ENCODE measurements at places on chromosomes 12 and 14.
A peak's percentile ranks its signal among the peaks of the same experiment; 100 is the strongest.

DNA sequence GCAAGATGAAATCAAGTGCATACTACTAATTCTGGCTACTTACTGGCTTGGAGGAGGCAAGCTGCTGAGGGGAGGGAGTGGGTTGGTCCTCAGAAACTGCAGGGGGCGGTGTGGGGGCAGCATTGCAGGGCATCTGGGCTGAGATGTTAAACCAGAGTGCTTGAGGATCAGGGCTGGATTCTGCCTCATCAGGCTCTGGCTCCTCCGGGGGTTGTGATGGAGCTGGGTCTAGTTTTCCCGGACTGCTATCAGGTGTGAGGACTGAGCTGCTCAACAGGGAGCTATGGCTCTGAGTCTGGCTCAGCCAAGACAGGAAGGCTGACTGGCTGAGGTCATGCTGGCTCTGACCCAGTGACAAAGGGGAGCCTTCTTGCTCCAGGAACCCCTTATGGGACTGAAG is 28.6 kb downstream of the BAZ2A start:
- DNase-seq: peak; percentile 70

GRCh38 chr14:99272899-99273765 is 1.1 kb upstream of the BCL11B start:
- no peak for DNase-seq

- peak; percentile 8 for DNase-seq
Observed at GRCh38 chr14:54329082-54329695, 67.6 kb upstream of the CDKN3 start.

DNA sequence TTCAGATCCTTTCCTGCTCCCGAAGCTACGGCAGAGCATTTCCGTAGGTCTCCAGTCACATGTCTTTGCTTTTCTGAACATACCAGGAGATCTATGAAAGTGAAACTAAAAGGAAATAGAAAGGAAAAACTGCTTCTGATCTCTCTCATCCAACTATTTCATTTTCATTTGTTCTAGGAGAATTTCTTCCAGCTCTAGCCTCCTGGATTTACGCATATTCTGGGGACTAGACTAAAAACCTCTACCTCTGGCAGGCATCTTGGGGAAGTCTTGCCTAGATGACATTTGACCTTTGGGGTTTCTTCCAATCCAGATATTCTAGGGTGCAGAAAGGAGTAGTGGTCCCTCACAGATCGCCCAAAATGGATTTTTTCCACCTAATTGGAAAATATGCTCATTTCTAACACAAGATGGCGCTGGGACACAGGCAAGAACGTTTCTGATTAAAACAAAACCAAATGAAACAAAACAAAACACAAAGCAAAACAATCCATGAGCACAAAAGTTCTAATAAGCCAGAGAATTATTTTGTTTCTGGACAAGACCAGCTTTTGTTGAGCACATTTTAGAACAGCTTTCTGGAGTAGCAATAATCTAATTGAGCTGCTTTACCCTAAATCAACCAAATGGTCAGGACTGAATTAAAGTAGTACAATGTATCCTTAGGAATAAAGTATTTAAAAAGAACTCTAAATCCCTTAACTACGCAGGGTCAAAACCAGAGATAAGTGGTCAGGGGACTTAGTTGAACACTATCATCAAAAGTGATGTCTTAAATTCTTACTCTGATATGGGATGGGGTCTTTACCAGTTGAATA is 12.3 kb upstream of the PARP11 start:
- peak; percentile 26 for DNase-seq

DNA sequence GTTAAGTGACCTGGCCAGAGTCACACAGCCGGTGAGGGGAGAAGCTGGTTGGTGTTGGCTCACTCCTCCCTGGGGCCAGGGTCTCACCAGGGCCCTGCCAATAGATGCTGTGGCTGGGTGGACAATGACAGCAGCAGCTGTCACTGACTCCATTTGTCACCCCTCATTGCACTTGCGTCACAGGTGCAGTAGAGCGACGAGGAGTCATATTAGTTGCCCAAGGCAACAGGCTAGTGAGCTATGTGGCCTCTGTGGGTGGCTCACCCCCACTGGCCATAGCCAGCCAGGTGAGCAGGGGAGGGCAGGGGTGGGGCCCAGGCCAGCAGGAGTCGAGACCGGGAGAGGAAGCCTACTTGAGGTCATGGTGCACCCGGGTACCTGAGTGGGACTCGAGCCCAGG is 9.7 kb downstream of the SLC25A47 start:
- no peak for DNase-seq
